T1000 (cell line): ENCODE measurements at places on chromosomes 3 and 15.

DNA sequence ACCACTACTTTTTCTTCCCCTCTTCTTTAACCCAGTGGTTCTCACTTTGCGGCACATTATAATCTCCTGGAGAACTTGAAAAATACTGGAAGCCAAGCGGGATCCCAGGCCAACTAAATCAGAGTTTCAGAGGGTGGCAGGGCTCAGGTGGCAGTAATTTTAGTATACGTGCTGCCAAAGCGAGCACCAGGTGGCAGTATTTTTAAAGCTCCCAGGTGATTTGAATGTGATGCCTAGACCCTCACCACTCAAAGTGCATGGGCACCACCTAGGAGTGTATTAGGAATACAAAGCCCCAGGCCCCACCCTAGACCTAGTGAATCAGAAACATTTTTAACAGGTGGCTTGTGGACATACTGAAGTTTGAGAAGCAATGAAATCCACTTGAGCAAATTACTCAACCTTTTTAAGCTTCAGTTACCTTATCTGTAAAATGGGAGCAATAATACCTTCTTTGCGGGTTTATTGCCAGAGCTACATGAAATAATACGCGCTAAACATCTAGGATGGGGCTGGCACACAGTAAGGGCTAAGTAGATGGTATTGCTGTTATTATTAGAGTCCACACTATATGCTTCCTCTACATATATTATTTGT is 8.3 kb downstream of the B3GALNT1 start:
- no peak for DNase-seq

GRCh38 chr3:87076946-87077345 is 86.0 kb upstream of the VGLL3 start:
- no peak for DNase-seq

DNA sequence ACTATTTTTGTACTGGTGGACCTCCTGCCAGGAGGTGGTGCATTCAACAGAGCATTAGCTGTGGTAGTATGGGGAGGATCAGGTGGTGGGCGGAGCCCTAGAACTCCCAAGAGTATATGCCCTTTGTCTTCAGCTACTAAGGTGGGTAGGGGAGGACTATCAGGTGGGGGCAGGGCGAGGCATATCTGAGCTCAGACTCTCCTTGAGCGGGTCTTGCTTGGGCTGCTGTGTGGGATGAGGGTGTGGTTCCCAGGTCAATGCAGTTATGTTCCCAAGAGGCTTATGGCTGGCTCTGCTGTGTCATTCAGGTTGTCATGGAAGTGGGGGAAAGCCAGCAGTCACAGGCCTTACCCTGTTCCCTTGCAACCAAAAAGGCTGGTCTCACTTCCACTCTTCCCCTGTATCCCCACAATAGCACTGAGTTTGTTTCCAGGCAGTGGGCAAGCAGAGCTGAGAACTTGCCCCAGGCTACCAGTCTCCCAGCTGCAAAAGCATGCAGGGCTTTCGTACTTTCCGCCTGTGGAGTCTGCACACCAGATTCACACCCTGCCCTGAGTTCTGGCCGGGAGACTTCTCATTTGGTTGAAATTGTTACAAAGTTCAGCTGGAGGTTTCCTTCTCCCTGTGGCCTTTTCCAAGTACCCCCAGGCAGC is 93.7 kb upstream of the DPPA4 start:
- no peak for DNase-seq

- no peak for DNase-seq
Measured at GRCh38 chr15:67303490-67304363, 49.1 kb downstream of the IQCH start.

DNA sequence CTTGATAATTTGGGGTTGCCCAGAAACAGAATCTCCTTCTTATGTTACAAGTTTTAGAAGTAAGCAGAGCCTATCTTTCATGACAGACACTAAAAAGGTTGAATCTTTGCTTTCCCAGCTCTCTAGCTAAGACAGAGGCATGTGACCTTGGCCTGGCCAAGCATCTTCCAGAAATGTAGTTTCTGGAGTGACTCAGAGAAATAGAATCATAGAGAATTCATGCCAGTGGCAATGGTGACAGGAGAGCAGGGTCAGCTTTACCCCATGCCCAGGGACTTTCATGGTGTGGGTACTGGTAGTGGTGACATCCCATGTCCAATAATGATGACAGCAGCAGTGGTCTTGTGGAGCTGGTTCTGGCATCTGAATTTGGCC is 4.0 kb upstream of the PARP6 start:
- no peak for DNase-seq

DNA sequence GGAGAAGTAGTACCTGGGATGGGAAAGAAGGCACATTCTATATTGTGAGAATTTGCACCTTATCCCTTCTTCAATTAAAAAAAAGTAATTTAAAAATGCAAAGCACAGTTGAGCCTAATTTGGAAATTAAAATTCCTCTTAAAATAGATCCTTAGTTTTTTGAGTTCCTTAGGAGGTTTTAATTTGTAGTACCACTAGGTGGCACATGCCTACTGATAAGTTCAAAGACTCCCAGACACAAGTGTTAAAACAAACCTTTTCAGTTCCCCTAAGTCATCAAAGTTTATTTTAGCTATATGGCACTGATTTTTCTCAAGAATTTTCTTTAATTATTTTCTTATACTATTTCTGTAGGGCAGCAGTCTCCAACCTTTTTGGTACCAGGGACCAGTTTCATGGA is 127.6 kb upstream of the AZI2 start:
- DNase-seq = no peak

DNA sequence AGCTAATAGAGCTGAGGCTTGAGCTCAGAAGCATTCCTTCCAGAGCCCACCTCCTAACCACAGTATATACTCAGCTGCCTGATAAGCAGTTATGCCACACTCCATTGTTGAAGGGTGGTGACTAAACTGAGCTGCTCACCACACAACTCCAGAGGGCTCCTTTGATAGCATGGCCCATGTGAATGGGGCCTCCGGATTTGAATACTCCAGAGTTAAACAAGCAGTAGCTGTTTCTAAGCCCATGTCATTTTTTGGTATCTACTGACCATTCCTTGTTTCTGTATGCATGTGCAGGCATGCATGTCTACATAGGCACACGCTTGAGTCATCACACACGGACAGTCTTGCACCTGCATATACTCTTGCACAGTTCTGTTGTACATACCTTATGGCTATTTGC is 28.9 kb downstream of the IGSF10 start:
- DNase-seq = no peak

- no peak for DNase-seq
Measured at GRCh38 chr3:99878005-99878404, 60.3 kb downstream of the CMSS1 start.

DNA sequence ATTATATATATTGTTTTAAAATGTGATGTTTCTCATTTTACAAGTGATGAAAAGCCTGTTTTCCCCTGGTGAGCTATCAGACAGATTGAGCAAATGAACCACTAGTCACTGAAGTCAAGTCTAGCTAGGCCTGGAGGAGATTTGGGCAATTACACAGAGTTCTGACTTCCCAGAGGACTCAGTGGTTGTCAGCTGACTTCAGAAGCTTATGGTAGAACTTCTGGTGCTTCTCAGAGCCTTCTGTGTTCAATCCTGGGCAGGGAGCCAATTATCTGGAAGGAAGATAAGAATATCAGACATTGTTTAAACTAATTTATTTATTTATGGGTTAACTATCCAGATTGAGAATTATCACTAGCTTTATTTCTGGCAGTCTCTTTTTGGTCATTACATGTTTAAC is 37.7 kb upstream of the NAALADL2 start:
- no peak for DNase-seq

- no peak for DNase-seq
Measured at GRCh38 chr3:140056047-140056446, 121.1 kb downstream of the CLSTN2 start.

- no peak for DNase-seq
Measured at GRCh38 chr3:46871222-46871621, 6.3 kb upstream of the PTH1R start.
